ENCODE measurements at places on chromosomes 3 and 15.

GRCh38 chr3:9396301-9396631, 1.1 kb upstream of the SETD5 start:
- peak; percentile 94 for DNase-seq

DNA sequence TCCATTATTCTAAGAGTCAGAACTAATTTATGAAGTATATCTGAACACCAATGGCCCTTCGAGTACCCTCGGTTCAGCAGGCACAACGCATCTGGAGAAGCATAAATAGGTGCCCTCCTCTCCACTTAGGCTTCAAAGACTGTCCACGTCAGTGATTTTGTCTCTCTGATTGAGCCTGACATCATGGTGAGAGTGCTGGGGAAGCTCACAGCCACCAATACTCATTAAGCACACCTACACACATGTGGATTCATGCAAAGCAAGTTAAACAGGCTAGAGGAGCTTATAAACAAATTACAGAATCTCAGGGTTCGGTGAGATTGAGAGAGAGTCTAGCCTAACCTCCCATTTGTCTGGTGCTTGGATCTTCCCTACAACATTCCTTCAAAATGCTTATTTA, 3.6 kb downstream of the CLDN1 start:
- no peak for DNase-seq

- no peak for DNase-seq
Observed at GRCh38 chr15:71646767-71647486, 163.4 kb upstream of the NR2E3 start.

- DNase-seq, result no peak
Observed at GRCh38 chr3:177744873-177745606, 547.8 kb upstream of the TBL1XR1 start.

GRCh38 chr3:189273736-189274135, 102.0 kb downstream of the TPRG1 start:
- no peak for DNase-seq

DNA sequence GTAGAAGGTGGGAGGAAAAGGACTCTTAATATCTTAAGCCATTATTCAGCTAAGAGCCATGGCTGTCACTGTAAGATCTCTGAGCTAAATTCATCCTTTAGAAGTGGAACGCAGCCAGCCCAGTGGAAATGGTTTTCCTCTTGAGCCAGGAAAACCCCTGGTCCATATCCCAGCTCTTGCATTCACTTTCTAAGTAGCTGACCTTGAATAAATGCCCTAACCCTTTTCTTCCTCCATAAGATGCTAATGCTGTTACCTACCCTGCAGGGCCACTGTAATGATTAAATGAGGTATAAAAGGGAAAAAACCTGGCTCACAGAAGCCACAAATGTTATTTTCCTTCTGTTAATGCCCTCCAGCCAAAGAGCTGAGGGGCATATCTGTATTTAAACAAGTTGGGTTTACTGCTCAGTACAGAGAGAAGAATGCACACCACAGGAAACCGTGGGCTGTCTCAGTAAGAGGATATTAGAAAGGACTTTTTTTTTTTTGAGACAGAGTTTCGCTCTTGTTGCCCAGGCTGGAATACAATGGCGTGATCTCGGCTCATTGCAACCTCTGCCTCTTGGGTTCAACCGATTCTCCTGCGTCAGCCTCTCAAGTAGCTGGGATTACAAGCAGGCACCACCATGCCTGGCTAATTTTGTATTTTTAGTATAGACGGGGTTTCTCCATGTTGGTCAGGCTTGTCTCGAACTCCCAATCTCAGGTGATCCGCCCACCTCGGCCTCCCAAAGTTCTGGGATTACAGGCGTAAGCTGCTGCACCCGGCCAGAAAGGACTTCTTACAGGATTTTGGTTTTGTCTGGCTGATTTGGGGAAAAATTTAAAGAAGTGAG, 6.8 kb downstream of the UBL7 start:
- DNase-seq, result no peak

DNA sequence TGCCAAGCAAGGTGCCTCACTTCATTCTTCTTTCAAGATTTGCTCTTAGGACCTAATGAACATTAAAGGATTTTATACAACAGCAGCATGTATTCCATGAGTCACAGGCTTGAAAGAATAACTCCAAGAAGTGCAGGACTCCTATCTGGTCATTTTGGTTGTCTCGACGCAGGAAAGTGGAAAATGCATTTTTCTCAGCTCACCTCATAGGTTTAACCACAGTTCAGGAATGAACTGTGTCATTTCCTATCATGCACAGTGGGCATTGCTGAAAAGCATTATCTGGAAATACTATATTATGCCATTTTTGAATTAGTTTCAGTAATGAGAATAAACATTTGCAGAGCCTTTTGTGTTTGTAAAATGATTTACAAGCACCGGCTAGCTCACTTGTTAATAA, 98.7 kb upstream of the BFSP2 start:
- no peak for DNase-seq

DNA sequence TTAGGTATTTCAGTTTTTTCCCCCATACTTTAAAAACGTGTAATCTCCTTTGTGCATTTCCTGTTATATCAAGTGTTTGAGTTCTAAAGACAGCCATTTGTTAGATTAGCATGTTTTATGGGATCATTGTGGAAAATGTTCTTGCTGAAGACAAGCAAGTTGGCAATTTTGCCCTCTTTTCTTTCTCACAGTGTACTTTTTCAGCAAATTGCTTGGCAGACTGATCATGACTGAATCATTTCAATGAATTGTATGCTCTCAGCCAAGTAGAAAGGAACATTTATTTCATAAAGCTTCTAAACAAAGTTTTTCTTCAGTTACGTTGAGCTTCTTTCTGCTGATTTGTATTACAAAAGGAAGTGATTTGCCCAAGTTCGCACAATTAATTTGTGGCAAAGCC, 51.6 kb downstream of the ATG7 start:
- no peak for DNase-seq

DNA sequence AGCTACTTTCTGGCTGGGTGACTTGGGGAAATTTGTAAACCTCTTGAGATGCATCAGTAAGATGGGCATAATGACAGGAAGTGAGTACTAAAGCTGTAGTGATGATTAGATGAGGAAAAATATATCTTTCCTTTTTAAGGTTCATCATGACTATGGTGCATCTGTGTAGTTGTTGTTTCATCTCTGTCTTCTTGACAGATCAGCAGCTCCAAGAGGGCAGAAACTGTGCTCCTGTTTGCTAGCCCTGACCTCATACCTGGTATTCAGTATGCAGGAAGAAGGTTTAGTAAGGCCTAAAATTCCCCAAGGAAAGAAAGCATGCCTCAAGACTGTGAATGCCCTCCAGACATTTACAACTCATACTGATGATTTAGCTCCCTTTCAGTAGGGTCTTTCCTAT, 82.5 kb upstream of the PSMD6 start:
- DNase-seq, result no peak

DNA sequence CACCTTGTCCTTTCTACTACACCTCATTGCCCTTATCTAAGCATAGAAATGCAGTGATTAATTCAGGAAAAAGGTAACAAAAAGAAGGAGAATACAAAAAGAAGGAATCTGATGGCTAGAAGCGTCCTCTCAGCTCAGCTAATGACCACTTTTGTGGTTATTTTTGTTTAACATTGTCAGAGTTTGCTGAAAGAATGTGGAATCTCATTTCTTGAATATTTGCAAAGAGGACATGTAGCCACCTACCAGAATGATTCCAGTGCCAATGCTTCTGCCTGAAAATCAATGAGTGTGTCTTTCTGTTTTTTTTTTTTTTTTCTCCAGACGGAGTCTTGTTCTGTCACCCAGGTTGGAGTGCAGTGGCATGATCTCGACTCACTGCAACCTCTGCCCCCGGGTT, 24.5 kb downstream of the NANOGP8 start:
- no peak for DNase-seq

DNA sequence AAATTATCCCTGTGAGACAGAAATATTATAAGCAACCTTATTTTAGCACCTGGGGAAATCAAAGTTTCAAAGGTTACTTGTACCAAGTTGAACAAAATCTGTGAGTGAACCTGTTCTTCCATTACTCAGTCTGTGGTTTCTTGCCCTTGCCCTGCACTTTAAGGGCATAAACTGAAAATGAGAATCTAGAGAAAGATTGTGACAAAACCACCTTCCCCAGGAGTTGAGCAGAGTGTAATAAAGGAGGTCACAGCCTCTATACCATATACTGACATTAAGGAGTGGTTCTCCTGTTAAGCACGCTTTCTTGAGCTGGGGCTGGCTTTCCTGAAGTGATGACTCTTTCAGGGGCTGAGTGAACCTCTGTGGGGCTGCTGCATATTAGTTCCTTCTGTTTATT, 143.4 kb downstream of the PDCD6IP start:
- DNase-seq, result no peak

GRCh38 chr3:37833302-37834186, 28.1 kb upstream of the CTDSPL start:
- DNase-seq, result no peak

GRCh38 chr15:71111181-71111565, 4.1 kb upstream of the THSD4 start:
- DNase-seq, result no peak

- DNase-seq, result no peak
Observed at GRCh38 chr3:94405258-94406035, 342.6 kb downstream of the NSUN3 start.

- DNase-seq, result no peak
Observed at GRCh38 chr3:124631727-124632126, 98.5 kb upstream of the UMPS start.

- no peak for DNase-seq
Observed at GRCh38 chr3:175447521-175447920, 588.4 kb downstream of the NAALADL2 start.

DNA sequence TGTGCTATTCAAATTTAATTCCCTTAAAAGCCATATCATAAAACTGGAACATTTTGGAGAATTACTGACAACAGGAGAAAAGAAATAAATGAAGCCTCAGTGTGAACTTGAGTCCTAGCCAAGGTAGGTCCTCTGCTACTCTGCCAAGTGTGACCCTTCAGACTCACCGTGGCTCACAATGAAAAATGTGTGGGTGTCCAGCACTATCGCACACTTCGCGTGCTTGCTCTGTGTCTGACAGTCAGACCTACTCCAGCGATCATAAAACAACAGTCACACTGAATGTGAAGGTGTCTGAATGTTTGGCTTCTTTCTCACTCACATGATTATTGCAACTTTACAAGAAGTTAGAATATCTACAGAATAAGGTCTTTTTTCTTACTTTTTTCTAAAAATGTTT, 65.8 kb upstream of the TRA2B start:
- DNase-seq, result no peak

GRCh38 chr3:43863966-43864933, 173.5 kb downstream of the ABHD5 start:
- DNase-seq, result no peak

All from breast epithelium (tissue), 4 donors.